ENCODE measurements at places on chromosomes 4 and X.
A peak's percentile ranks its signal among the peaks of the same experiment; 100 is the strongest.

DNA sequence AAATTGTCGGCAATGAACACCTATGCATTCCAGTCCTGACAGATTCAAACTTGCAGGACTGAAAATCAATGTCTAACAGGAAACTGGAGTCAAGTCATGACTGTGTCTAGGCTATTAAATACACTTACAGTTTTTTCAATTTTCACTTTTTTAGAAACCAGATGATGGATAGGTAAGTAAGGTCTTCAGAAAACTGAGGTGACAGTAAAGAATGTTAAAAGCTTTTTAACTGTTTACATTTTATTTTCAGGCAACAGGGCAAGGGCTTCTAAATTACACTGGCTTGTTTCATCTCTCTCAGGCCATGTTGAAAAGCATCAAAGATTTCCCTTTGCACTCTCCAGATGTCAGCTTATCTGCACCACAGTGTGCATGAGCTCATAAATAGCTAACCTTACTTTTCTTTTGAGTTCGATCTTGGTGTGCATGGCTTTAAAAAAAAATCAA lies 65.2 kb downstream of the SEC24D start:
- DNase-seq = no peak

GRCh38 chr4:145196747-145197146 lies 16.4 kb upstream of the OTUD4 start:
- DNase-seq = no peak

DNA sequence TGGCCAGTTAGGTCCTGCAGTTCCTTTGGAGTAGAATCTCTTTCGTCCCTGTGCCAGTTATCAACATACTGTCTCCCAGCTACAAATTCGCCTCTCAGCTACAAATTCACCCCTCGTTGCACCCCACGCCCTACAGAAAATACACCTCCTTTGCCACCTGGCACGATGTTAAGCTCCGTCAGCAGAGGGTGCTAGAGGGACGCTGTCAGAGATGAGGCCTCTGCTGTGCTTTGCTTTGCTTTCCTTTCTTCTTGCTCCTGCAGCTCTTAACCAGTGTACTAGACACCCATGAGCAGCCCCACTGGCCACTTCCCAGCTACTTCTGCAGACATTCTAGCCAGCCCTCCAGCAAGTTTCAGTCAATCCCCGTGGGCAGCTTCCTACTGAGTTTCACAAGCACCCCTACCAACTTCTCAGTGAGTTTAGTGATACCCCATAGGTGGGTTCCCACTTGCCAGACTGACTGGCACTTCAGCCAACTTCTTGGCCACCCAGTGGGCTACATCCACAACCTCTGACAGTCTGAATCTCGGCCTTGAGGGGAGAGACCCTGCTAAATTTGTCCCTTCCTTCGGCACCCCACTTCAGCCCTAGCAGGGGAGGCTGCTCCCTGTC lies 21.8 kb downstream of the HAUS3 start:
- DNase-seq = peak; percentile 43

DNA sequence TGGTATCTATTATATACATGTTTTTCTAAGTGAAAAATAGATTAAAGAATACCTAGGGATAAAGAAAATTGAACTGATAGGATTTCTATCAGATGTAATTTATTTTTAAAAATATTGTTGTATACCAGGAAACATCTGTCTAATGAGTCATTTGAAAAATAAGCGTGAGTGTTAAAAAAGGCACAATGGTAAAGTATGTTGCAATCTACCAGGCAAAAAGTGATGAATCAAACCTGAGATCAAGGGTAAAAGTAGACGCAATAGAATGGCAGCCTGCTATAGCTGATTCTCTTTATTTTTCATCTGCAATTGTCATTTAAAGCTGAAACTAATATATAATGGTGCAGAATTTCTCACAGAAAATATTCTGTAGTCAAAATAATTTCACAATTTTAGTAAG lies 1119.6 kb downstream of the PCDH18 start:
- DNase-seq = no peak

- no peak for DNase-seq
Observed at GRCh38 chr4:158704274-158704673, 18.9 kb downstream of the PPID start.

DNA sequence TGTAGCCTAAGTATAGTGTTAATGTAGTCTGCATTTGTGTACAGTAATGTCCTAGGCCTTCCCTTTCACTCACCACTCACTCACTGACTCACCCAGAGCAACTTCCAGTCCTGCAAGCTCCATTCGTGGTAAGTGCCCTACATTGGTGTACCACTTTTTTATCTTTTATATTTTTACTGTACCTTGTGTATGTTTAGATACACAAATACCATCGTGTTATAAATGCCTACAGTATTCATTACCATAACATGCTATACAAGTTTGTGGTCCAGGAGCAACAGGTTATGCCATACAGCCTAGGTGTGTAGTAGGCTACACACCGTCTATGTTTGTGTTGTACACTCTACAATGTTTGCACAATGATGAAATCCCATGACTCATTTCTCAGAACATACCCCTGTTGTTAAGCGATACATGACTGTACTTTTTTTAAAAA lies 15.4 kb downstream of the TSPAN5 start:
- DNase-seq = no peak

GRCh38 chrX:136735601-136736000 lies 45.1 kb downstream of the ARHGEF6 start:
- DNase-seq = no peak

- no peak for DNase-seq
Observed at GRCh38 chrX:120653000-120653399, 23.1 kb upstream of the C1GALT1C1 start.

GRCh38 chrX:103356858-103357257 lies 552 bp downstream of the TCEAL9 start:
- peak; percentile 19 for DNase-seq

GRCh38 chr4:141037446-141037845 lies 95.8 kb downstream of the RNF150 start:
- no peak for DNase-seq

DNA sequence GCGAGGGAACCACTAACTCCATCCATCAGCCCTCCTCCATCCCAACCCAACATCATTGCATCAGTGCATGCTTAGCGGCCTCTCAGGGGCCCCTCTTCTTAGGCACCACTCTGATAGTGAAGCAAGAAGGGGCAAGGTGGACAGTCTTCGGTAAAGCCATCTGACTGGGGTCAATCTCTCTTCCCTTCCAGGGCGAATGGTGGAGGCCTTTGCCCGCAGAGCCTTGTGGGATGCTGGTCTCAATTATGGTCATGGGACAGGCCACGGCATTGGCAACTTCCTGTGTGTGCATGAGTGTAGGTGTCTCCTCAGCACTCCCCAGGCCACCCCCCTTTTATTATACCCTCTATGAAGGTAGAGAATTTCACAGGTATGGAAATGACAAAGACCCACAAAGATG lies 18.8 kb upstream of the SASH3 start:
- no peak for DNase-seq

DNA sequence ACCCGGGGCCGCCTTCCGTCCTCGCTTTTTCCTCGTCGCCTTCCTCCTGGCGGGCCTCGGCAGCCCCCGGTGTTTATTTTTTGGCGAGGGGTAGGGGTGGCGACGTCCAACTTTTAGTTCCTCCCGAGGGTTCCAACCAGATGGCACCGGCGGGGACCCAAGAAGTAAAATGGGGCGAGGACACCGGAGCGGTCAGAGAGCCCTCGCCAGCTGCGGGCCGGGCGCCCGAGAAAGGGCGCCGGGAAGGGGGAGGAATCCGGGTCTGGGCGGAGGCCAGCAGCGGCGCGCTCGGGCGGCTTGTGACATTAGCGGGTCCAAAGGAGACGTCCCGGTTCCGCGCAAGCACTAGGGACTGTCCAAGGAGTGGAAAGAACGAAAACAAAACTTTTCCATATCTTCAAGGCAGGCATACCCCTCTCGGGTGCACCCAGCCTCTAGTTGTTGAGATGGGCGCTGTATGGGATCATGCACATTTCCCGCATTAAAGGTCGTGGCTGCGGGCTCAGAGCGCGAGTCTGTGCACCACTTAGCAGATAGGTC lies 691 bp upstream of the USP46 start:
- DNase-seq = peak; percentile 34

DNA sequence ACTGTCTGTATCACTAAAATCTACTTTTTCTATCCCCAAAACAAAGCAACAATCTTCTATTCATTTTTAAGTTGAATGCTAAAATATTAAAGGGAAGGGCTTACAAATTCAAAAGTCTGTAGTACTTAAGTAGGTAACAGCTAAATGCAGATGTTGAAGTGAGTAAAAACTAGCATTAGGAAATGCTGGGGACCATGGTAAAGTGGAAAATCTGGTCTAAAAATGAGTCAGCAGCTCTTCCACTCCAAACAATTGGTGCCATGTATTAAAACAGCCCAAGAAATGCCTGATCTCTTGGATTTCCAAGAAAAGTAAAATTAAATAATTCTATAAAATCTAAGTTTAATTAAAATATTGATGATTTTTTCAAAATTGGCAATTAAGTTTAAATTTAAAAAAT lies 73.3 kb upstream of the PPP3CA start:
- DNase-seq = no peak

- DNase-seq = no peak
Observed at GRCh38 chr4:2103843-2104547, 44.9 kb downstream of the NAT8L start.

GRCh38 chr4:88062843-88063242 lies 55.4 kb downstream of the PKD2 start:
- DNase-seq = no peak

DNA sequence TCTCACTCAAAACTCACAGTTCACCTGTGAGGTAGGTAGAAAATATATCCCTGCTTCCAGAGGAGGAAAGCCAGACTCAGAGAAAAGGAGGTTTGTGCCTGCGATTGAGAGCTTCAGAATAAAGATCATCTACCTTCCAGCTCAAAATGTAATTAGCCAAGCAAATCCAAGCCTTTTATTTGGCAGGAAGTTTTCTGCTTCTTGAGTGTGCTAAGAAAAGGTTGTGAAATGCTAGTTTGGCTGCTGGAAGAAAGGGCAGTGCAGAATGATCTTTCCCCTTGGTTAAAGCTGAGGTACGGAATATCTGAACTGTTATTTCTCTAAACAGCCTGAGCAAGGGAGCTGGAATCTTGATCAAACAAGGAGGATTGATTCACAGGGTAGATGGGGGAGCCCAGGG lies 59.7 kb upstream of the VCX3B start:
- DNase-seq = no peak

- no peak for DNase-seq
Observed at GRCh38 chr4:156116991-156117390, 163.3 kb upstream of the CTSO start.

DNA sequence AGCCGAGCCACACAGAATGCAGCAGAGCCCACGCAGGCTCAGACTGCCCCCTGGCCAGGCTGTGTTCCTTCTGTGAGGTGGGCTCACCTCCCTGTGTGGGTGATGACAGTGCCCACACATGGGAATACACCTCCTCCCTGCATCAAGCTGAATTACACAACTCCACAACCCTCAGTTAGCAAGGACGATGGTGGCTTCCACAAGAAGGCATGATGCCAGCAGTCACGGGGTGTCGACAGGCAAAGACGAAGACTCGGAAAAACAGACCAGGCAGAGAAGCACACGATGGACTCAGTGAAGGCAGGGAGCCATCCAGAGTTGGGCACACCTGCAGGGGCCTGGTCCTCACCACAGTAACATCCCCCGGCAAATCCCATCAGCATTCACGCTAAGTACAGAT lies 12.1 kb downstream of the LETM1 start:
- no peak for DNase-seq

- no peak for DNase-seq
Observed at GRCh38 chrX:65635822-65636221, 31.6 kb upstream of the MSN start.

DNA sequence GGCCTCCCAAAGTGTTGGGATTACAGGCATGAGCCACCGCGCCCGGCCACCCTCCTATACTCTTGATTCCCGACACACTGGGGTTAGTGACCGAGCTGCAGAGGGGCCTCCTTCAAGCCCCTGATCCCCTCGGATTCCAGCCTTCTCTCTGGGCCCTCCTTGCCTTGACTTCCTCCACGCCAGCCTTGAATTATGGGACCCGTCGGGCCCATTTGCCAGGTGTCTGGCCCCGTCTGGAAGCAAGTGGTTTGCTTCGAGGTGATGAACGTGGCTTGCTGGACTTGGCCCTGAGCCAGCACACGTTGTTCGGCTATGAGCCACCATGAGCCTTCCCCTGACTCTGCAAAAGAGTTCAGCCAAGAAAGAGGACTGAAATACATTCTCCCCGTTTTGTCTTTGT lies 37.4 kb upstream of the GRPEL1 start:
- no peak for DNase-seq

GRCh38 chr4:67892253-67892652 lies 8.5 kb upstream of the TMPRSS11D start:
- no peak for DNase-seq

DNA sequence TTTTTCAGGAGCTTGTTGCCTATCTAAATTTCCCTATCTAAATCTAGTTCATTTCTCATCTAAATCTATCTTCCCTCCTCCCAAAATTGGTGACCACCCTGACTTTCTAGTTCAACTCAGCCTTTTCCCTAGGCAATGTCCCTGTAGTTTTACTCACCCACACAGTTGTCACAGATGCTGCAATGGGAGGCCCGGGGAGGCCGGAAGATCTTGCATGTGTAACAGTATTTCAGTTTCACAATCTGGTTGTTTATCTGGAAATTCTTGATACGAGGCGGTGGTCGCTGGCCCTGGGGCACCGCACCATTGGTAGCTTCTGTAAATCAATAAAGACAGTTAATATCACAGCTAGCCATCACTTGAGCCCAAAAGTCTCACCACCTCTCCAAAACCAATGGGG lies 20.2 kb downstream of the ZDHHC9 start:
- no peak for DNase-seq

- no peak for DNase-seq
Observed at GRCh38 chrX:4588056-4588455, 874.6 kb upstream of the PRKX start.

DNA sequence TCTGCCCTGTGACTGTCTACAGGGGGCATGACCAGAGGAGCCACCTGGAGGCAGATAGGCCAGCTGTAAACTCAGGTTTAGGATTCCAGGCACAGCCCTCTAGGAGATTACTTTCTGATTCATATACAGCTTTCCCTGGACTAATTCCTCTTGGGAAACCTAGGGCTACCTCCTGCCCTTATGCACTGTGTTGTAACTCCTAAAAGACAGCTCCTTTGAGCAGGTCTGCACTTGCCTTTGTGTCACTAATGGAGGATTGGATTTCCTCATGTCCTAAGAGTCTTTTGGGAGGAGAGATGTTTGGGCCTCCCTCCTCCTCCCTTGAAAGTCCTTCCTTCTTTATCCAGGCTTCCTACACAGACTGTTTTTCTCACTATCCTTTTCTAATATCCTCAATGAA lies 202.0 kb downstream of the PCDH19 start:
- no peak for DNase-seq

DNA sequence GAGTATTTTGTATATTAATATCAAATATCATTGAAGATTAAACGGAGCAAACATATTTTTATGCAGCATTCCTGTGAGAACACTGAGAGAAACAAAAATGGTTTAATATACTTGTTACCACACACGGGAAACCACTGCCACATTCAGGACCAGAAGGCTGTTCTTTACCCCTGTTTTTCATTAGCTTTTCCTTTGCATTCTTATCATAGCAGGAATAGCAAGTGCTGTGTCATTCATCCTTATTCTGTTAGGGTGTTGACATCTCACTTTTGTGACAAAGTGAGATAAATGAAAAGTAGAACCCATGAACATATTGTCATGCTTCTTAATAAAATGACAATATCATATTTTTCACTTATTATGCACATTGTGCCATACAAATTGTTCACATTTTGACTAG lies 212.4 kb upstream of the NDST4 start:
- DNase-seq = no peak
